ENCODE measurements at places on chromosomes 13 and 19.
A peak's percentile ranks its signal among the peaks of the same experiment; 100 is the strongest.

- no peak for ATAC-seq
These were observed 3.3 kb downstream of the MATK start for GRCh38 chr19:3782903-3783302.

DNA sequence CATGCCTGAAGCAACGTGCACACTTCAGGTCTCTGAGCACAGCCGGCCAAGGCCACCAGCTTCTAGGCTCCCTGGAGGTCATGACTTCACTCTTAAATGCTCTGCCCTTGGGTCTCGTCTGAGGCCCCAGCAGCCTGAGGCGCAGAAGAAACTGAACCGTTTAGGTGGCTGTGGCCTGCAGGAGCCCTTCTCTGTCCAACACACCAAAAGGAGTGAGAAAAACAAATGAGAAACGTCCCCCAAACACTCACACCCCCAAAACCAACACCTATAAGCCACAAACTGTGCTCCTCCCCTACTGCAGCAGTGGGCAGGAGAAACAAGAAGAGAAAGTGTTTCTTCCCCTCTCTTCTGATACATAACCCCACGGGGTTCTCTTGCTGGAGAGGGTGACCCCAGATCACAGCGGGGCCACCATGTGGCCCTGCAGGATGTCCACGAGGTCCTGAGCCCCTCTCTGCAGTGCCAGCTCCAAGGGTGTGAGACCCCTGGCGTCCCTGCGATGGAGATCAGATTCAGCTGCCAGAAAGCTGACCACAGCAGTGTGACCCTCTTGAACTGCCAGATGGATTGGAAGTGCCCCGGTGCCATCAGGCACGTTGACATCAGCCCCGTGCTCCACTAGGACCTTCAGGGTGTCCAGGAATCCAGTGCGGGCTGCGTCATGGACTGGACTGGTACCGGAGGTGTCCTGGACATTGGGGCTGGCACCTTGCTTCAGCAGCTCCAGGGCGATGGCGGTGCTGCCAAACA, 1.0 kb upstream of the KRI1 start:
- ATAC-seq, result peak; percentile 1

DNA sequence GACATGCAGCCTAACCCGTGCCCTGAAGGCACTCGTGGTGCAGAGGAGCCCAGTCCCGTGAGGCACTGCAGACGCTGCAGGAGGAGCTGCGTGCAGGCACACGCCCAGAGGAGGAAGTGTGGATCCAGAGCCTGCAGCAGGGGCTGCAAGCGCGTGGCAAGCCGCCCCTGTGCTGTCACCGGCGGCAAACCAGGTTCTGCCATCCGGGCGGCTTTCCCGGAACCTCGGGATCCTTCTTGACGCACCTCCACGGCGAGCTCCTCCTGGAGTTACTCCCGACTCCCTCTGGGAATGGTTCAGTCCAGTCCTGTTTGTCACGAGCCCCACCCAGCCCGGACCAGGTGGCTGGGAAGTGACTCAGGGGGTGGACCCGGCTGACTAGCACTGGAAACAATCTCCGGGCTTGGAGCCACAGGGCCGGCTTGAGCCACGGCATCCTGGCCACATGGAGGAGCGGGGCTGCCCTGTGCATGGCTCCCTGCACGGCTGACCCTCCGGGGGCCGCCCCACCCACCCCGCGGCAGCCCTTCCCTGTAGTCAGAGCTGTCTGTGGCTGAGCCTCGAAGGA, 10.2 kb downstream of the DPP9 start:
- no peak for ATAC-seq

DNA sequence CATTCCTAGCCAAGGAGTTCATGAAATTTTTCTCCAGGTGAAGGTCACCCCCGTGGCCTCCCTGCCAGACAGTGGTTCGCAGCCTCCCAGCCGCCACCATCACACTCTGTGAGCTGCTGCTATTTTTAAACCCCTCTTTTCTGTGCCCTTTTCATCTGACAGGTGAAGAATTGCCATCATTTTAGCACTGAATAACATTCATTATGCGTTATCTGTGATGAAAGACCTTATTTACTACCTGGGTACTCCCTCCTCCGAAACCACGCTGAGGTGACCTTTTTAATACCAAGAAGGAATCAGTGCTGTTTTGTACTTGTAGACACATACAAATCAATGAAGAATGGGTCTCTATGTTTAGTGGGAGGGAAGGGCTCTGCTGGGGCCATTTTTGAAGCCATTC, 148.9 kb upstream of the GPR12 start:
- no peak for ATAC-seq

DNA sequence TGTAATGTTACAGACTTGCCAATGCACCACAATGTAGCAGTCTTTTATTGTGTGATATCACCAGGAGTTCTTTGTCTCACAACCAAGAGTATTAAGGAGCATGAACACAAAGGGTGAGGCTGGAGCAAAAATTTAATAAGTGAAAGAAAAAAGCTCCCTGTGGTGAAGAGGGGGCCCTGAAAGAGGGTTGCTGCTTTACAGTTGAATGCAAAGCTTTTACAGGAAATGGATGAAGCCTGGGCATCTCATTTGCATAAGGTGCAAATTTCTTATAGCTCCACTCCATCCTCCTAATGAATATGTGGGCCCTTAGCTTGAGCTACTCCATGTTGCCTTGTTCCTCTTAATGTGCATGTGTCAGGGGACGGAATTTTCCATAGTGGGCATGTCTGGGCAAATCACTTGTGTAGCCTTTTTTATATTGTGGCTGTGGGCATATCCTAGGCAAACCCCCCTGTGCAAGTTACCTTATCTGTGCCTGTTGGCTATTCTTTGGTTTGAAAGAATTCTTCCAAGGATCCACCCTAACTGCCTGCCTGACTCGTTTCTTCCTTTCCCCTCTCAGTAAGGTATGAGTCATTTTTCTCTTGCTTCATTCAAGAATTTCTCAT, 45.3 kb upstream of the TRPC4 start:
- no peak for ATAC-seq

- ATAC-seq, result peak; percentile 2
These were observed 857 bp downstream of the IER2 start for GRCh38 chr19:13150931-13151604.

DNA sequence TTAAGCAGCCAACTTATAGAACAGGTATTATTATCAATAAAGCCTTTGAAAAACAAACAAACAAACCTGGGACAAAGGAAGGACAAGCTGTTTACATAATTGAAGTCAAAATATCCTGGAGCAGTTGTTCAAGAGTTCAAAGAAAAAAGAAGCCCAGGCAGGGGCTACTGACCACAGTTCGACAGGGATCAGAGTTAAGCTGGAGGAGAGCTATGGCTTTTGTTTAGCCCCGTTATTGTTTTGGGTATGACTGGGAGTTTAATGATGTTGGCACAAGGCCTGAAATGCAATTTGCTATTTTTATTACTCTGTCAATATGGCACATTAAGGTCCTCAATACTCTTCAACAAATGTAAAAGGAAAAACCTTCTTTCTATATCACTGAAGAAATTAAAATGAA, 624.4 kb upstream of the KLHL1 start:
- no peak for ATAC-seq

DNA sequence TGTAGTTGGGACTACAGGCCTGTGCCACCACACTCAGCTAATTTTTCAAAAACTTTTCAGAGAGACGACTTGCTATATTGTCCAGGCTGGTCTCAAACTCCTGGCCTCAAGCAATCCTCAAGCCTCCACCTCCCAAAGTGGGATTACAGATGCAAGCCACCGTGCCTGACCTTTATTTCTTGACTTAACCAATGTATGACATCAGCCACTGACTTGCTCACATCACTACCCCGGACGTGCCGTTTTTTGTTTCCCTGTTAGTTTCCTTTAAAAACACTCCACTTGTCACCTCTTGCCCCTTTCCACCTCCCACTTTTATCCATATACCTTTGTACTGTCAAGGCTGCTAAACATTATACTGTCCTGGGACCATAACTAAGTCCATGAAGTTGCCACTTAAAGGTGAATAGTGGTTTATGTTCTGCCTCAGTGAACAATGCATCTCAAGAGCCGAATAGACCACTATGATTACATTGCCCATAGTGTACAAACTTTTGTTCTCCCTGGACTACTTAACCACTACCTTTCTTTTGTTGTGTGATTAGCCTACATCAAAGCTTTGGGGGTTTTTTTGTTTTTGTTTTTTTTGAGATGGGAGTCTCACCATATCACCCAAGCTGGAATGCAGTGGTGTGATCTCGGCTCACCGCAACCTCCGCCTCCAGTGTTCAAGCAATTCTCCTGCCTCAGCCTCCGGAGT, 2.3 kb upstream of the EPHX3 start:
- no peak for ATAC-seq

GRCh38 chr19:3778899-3779723, 7.1 kb downstream of the MATK start:
- ATAC-seq, result no peak

GRCh38 chr13:112248862-112249592, 127.1 kb upstream of the SPACA7 start:
- no peak for ATAC-seq

GRCh38 chr13:43245374-43245964, 222.1 kb downstream of the DNAJC15 start:
- ATAC-seq, result no peak

DNA sequence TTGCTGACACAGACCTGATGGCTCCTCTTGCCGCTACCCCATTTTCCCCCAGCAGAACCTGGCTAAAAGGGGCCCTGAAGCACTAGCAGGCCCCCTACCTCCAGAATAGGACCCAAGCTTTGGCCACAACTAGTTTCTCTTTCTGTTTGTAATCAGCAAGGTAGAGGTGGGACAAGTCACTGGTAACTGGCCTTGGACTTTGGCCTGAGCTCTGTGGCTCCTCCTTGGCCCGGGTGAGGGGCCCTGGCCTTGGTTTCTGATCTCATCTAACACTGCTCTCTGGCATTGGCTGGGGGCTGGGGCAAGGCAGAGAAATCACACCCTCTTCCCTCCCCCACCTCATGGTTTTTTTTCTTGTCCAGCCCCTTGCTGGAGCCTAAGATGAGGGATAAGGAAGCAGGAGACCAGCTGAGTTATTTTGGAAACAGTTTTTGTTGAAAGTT, 2.1 kb downstream of the CALM3 start:
- no peak for ATAC-seq

GRCh38 chr13:39401756-39402155, 201.2 kb downstream of the LHFPL6 start:
- ATAC-seq, result no peak

GRCh38 chr13:71873418-71874247, 6.6 kb upstream of the DACH1 start:
- no peak for ATAC-seq

DNA sequence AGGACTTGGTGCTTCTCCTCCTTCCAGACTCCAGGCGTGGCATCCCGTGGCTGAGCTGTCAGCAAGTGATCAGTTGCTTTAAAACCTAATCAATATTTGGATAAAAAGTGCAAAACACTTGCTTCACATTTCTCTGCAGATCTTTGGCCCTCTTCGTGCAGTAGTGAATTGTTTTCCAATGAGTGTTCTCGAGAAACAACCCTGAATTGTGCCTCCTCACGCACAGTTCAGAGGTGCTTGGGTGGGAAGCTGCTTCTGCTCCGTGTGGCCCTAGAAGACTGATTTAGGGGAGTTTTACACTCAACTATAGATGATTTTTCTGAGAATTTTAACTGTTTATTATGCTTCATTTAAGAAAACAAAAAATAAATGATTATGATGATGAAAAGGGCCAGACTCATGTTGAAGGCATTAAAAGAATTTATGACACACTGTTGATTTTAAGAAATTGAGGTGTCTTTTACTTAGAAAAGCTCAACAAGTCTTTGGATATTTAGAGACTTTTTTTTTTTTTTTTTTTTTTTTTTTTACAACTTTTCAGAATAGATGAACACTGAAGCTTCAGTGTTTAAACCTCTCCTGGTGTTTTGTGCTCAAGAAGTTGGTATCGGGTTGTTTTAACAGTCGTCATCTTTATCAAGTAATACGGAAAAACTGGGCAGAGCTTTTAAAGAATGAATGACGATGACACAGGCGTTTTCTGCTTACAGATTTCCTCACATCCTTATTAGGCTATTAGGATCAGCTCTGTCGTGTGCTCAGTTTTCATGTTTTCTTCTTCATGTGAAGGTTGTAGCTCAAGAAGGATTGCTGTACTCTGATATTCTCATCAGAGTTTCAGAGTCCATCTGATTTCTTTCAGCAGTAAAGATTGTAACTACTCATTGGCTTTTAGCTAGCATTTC, 39.5 kb upstream of the TEX29 start:
- no peak for ATAC-seq

DNA sequence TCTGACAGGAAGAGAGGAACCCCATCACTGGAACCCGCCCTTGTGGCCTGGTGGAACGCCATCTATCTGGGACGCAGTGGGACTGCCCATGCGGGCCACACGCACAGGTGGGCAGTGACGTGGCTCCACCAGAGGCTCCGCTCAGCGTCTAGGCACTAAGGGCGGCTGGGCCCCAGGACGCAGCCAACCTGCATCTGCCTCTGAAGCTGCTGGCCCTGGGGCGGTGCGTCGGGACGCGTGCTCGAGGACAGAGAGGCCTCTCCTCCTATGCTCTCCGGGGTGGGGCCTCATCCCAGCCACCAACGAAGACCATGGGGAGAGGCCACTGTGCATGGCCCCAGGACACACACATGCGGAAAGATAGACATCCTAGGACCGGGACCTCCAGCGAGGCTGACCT, 18.1 kb downstream of the IZUMO4 start:
- no peak for ATAC-seq

Measured in activated CD4-positive, CD25-positive, alpha-beta regulatory T cell treated with anti-CD3 and anti-CD28 coated beads, Interleukin-2, amount 50 U/mL, for 24 hours (primary cell).